GM04504 (cell line): ENCODE measurements at places on chromosomes 13 and 19.
A peak's percentile ranks its signal among the peaks of the same experiment; 100 is the strongest.

GRCh38 chr13:113408562-113408961 is 44.6 kb upstream of the GRTP1 start:
- DNase-seq, result no peak

DNA sequence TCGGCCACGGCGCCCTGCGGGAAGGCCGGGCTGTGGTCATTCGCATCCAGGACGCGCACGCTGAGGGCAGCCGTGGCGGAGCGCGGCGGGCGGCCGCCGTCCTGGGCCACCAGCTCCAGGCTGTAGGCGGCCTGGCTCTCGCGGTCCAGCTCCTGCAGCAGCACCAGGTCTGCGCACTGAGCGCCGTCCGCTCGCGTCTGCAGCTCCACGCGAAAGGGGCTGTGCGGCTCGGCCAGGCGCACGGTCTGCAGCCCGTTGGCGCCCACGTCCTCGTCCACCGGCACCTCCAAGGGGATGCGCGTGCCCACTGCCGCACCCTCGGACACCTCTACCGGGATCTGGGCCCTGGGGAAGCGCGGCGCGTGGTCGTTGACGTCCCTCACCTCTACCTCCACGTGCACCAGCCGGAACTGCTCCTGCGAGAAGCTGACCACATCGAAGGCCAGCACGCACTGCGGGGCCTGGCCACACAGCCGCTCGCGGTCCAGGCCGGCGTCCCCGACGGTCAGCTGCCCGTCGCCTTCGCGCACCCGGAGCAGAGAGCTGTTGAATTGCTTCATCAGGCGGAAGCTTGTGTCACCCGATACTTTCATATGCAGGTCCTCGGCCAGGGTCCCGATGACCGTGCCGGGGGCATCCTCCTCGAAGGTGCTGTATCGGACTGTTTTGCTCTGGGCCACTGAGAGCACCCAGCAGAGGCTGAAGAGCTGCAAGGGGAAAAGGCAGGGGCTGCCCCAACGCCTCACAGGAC is 583 bp downstream of the PCDH8 start:
- no peak for DNase-seq

- DNase-seq, result no peak
Observed at GRCh38 chr19:10452726-10453618, 32.6 kb downstream of the PDE4A start.

- DNase-seq, result no peak
Observed at GRCh38 chr13:34300559-34300958, 482.6 kb downstream of the RFC3 start.

DNA sequence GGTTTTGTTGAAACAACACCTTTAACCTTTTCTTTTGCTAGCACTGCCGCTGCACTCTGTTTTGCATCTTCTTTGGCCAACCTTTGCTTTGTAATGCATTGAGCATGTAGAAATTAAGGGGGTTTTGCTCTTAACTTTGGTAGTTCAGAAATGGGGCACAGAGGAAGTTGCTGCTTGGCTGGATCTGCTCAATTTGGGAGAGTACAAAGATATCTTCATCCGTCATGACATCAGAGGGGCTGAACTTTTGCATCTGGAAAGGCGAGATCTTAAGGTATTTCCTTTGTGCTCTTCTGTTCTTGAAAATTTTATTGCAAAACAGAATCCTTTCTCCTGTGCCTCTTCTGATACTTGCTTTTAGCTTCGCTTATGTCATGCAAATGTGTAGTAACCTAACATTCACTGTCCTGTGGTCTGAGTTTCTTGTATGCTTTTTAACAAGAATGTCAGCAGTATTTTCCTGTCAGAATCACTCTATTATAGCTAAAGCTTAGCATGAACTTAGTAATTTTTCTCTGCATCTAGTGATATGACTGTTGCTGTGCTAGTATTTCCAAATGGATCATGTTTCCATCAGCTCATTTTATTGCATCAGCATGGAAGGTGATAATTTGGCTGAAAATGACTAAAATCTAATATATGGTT is 50.7 kb upstream of the AKAP11 start:
- DNase-seq, result no peak

DNA sequence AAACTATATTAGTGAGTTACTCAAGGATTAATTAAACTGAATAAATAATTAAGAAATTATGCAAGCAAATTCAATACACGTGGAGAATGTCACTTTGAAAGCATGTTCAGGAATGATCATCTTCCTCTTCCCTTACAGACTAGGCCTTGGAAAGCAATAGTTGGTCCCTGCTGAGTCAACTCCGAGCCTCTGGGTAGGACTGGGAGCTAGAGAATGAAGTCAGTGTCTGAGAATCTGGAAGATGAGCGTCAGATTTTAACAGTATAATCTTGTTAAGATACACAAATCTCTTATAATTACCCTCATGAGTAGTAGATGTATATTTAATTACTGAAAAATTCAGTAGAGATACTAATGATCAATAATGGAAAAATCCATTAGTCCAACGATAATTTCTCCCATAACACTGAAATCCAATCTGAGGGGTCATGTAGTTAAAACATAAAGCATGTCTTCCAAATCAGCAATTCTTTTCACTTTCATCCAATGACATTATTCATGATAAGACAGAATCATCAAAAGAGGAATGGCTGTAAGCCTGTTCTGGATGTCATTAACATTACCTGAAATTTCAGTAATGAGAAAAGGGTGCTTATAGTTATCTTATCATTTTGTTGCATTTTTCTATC is 423.0 kb downstream of the DCT start:
- DNase-seq, result no peak

DNA sequence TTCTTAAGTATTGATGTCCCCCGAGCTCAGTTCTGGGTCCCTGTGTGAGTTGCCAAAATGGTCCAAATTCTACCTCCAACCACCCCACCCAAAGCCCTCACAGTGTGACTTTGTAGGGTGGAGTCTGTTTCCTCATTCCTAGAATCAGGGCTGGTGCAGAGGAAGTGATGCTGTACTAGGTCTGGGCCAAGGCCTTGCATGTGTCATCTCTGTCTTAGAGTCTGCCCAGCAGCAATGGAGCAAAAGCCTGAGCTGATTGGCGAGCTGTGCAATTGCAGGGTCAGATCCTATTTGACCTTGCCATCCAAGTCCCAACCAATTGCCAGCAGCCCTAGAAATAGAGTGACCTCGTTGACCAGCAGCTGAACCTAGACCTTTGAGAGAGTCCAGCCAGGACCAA is 97.0 kb upstream of the ANKRD10 start:
- no peak for DNase-seq

DNA sequence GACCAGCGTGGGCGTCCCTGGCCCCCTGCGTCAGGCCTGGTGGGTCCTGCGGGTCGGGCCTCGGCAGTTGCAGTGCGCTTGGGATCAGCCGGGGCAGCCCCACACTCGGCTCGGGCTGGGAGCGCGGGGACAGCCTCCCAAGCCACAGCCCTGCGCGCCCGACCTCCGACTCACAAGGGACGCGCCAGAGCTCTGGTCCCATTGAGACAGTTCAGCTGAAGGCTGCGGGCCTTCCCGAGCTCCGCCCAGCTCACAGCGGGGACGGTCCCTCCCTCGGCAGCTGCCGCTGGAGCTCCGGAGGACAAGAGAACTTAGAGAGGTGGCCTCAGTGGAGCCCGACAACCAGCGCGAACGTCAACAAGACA is 45.7 kb upstream of the ZNF730 start:
- DNase-seq, result no peak

GRCh38 chr19:18868380-18869022 is 27.5 kb downstream of the CERS1 start:
- no peak for DNase-seq

DNA sequence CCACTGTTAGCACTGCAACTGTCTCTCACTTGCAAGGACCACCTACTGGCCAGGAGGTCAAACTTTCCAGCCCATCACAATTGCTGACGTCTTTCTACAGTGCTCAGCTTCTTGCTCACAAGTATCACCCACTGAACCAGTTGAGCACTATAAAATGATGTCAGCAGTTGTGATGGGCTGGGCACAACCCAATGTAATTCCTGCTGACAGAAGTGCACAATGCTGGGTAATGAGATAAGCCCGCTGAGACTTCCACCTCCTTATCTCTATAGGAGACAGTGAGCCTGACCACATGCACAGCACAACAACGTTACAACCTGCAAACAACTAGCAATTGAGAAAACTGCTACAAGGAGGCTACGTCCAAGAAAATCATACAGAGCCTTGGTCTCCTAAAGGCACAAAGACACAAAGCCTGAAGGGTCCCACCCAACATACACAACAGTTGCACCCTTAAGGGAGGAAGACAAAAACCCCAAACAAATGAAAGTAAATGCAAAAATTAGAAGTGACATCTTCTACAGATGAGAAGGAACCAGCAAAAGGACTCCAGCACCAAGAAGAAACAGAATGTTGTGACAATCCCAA is 273.2 kb downstream of the LIG4 start:
- DNase-seq, result no peak

- no peak for DNase-seq
Observed at GRCh38 chr19:6455924-6456323, 3.7 kb downstream of the SLC25A23 start.

GRCh38 chr13:62779161-62779560 is 1363.5 kb upstream of the PCDH20 start:
- DNase-seq, result no peak

GRCh38 chr13:26964278-26965250 is 204.0 kb upstream of the GPR12 start:
- DNase-seq, result no peak

DNA sequence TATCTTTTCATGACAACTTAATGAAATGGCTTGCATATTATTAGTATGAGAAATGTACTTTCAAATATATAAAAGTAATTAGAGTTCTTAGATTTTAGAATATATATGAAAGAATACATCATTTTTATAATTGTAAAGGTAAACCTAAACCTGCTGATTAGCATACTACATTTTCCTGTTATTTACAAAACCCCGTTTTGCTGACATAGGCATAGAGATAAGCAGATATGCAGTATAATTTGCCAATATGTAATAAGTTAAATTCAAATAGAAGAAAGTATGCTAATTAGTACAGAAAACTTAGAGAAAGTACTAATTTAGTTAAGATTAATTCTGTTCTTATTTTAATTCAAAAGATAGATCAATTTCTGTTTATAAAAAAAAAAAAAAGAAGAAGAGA is 21.5 kb downstream of the MAB21L1 start:
- DNase-seq, result no peak

DNA sequence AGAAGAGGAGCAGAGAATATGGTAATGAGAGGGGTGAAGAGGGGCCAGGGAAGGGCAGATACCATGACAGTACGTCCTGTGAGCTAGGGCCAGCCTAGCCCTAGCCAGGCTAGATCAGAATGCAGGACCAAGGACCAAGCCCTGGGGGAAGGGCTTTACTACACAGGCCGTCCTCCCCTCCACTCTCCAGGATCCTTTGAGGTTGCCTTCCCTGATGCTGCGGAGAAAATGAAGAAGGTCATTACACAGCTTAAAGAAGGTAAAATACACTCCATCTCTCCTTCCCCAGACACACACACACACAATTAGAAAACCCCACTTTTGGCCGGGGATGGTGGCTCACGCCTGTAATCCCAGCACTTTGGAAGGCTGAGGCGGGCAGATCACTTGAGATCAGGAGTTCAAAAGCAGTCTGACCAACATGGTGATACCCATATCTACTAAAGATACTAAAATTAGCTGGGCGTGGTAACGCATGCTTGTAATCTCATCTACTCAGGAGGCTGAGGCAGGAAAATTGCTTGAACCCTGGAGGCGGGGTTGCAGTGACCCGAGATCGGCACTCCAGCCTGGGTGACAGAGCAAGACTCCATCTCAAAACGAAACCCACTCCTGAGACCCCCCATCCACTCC is 8.5 kb downstream of the SPACA6 start:
- no peak for DNase-seq

- DNase-seq, result peak; percentile 38
Observed at GRCh38 chr13:106063591-106064313, 471.7 kb downstream of the EFNB2 start.
